Ammon's horn (tissue), 1 donor: ENCODE measurements at places on chromosomes 12 and 14.

- no peak for DNase-seq
Observed at GRCh38 chr14:101891471-101891870, 72.9 kb upstream of the DYNC1H1 start.

- no peak for DNase-seq
Observed at GRCh38 chr14:57559576-57559975, 65.9 kb upstream of the CCDC198 start.

GRCh38 chr14:105253329-105253682 lies 5.0 kb downstream of the BTBD6 start:
- DNase-seq, result no peak

GRCh38 chr12:115953450-115953849 lies 324.0 kb downstream of the MED13L start:
- DNase-seq, result no peak
